CD8-positive, alpha-beta T cell (primary cell): ENCODE measurements at places on chromosomes 6 and 20. TPM values are rescaled to one million over a fixed set of nuclear protein-coding genes. Genes with fewer than 3 reads are reported as not detected.

DNA sequence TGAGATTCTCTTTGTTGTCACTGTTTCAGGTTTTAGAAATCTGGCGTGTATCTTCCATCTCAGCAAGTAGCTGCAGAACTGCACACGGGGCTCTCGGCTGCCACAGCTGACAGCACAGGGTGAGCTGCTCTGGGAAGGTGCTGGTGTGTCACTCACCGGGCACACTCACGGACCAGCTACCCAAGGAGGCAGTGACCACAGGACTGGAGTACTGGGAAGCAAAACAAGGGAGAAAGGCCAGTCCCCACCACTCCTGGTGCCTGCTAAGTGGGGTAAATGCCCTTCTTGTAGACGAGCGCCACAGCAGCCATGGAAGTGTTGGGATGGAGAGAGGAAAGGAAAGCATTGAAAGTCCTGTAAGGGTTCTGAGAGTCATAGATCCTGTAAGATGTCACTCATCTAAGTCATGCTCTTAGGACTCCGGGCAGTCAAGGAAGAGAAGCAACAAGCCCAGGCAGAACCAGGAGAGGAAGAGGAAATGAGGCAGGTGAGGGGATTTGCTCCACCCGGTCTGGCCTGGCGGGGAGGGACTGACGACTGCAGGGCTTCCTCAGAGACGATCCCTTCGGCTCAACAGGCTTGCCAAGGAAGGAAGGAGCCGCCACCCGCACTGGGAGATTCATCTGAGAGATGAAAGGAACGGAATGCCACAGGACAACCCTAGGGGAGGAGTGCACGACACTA lies 48.1 kb downstream of the PRDM1 start:
- no peak for DNase-seq

GRCh38 chr20:43925801-43926200 lies 11.1 kb downstream of the TOX2 start:
- no peak for DNase-seq

- DNase-seq: no peak
Observed at GRCh38 chr6:15305496-15305895, 59.6 kb downstream of the JARID2 start.

DNA sequence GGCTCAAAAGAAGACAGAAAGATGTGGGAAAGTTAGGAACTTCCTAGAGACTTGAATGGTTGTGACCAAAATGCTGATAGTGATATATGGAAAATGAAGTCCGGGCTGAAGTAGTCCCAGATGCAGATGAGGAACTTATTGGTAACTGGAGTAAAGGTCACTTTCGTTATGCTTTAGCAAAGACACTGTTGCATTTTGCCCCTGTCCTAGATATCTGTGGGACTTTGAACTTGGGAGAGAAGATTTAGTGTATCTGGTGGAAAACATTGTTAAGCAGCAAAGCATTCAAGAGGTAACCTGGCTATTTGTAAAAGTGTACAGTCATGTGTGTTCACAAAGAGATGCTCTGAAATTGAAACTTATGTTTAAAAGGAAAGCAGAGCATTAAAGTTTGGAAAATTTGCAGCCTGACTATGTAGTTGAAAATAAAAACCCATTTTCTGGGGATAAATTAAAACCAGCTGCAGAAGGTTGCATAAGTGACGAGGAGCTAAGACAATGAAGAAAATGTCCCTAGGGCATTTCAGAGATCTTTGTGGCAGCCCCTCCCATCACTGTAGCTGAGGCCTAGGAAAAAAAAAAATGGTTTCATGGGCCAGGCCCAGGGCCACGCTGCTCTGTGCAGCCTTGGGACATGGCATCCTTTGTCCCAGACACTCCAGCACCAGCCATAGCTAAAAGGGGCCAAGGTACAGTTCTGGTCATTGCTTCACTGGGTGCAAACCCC lies 1692.2 kb downstream of the HACE1 start:
- DNase-seq: no peak

- no peak for DNase-seq
Observed at GRCh38 chr20:43961541-43962471, 47.2 kb downstream of the TOX2 start.

- DNase-seq: no peak
Observed at GRCh38 chr6:13368731-13369115, 40.4 kb upstream of the TBC1D7 start.

DNA sequence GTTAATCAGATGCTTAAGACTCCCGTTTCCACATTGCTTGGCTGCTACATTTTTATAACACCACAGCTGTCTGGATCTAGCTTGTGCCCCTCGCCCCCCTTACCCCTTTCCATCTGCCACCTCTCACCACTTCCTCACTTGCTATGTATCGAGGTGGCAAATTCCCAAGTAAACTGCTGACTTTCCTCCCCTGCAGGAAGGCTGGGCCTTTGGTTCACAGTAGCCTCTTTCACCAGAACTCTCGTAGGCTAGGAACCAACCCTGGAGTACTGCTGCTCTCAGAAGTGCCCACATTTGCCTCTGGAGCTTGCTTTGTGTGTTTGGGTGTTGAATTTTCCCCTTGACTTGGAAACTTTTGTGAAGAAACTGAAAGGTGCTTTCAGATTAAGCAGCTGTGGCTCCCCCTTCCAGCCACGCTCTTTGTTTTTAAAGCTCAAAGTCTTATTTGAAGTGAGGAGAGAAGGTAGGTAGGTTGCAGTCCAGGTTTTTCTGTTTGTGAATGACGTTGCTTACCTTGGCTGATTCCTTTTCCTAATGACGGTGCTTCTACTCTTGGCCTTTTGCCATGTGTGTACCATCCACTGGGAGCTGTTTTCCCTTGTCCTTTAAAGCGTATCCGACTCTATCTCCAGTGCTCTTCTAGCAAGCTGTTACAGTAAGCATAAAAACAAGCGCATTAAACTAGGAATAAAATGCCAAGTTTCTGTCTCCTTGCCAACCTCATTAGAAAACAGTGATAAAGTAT lies 90.4 kb downstream of the CARMIL1 start:
- DNase-seq: peak; percentile 22

GRCh38 chr6:68679399-68679798 lies 44.3 kb downstream of the ADGRB3 start:
- DNase-seq: no peak

DNA sequence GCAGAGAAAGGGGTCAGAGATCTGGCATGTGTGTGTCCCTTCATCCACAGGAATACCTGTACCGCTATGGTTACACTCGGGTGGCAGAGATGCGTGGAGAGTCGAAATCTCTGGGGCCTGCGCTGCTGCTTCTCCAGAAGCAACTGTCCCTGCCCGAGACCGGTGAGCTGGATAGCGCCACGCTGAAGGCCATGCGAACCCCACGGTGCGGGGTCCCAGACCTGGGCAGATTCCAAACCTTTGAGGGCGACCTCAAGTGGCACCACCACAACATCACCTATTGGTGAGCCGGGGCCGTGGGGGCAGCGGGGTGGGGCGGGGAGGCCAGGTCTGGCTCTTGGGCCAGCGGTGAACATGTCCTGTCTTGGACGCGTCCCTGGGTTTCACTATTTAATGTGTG lies 1.1 kb downstream of the MMP9 start:
- DNase-seq: no peak

GRCh38 chr6:111846492-111847409 lies 26.5 kb downstream of the FYN start:
- DNase-seq: no peak

GRCh38 chr6:156729248-156729647 lies 47.9 kb upstream of the ARID1B start:
- no peak for DNase-seq

- no peak for DNase-seq
Observed at GRCh38 chr20:57325632-57326356, 3.8 kb upstream of the SPO11 start.

- no peak for DNase-seq
Observed at GRCh38 chr6:167552961-167553735, 228.3 kb downstream of the TTLL2 start.

GRCh38 chr6:2622671-2623070 lies 128.1 kb downstream of the MYLK4 start:
- no peak for DNase-seq

DNA sequence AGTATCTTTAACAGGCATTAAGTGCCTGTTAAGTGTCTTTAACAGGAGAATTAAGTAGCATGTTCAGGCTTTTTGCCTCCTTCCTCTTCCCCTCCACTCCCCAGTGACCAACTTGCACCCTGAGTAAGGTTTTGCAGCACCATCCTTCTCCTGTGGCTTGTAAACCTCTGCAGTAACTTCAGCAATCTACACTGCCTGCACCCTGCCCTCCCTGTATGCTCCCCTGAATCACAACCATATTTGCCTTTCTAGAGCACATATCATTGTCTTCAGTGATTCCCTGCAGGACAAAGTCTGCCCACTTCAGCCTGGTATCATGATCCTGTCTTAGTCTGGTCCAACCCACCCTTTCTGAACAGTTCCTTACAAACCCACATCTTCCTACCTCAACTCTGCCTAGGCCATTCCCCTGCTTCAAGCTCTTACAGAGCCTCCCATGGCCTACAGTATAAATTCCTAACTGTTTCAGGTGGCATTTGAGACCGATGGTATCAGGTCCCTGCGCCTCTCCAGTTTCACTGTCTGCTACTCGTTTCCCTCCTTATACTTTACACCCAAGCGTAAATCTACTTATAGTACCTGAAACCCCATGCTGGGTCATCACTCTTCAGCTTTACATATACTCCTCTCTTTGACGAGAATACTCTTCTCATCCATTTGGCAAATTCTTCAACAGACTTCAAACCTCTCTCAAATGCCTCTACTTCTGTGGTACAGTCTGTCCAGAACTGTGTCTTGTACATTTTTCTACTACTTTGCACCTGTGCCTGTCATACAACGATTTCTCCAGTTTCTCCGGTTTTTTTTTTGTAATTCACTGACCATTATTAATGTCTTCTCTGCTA lies 69.8 kb downstream of the ZHX3 start:
- no peak for DNase-seq

DNA sequence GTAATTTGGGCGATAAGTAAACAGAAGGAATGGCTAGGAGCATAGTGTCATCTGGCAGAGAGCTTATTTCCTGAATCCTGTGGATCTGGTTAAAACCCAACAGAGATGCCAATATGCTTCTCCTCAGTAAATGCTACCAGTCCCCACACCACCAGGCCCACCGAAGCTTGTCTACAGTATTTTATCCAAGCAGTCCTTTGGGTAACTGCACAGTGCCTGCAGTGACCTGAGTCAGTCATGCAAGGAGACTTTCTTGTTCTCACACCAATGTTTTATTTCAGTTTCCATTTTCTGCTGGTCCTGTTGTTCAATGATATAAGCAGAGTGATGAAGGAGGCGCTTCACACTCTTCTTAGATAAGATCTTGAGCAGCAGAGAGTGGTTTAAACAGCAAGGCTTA lies 326.3 kb downstream of the RIMS1 start:
- no peak for DNase-seq

DNA sequence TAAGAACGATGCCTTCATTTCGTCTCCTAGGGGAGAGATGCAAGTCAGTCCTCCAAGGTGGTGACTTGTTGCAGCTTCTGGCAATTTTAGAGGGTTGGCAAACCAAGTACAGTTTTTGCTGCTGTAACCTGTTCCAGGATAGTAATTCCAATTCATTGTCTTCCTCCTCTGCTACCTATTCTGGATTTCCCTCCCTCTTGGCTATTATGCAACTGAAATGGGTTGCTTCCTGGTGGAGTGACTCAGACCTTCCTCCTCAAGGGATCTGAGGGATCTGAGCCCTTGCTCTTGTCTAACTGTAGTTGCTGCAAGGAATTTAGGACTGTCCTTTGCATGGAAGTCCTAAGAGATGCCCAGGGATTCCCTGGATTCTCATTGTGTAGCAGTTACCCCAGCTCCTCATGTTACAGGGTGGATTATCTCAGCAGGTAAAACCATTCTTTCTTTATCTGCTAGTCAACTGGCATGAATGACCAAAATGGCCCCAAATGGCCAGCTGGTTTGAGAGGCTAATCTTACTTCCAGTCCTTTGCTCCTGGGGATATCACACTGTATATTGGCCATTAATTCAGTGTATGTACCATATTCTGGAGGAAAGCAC lies 17.6 kb upstream of the ELMO2 start:
- DNase-seq: no peak

DNA sequence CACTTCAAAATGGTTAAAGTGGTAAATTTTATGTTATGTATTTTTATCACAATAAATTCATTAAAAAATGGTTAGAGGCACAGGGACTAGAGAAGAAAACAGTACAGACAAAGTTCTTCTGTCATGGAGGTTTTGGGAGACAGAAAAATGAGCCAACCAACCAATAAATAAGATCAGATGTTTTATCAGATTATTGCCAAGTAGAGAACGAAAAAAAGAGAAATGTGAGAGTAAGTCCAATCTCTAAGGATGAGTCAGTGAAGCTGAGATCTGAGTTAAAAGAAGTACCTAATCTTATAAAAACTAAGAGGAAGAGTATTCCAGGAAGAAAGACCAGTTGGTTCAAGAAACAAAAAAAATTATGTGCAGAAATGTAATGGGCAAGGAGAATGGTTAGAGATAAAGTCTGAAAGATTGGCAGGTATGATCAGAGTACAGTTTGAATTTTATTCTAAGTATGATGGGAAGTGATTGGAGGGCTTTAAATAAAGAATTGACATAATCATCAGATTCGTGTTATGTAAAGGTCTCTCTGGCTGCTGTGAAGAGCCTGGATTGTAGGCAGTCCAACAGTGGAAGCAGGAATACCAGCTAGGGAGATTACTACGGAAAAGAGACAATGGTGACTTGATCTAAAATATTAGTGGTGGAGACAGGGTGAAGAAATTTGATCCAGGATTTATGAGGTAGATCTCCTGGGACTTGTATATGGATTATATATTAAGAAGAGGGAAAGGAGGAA lies 79.6 kb downstream of the RCAN2 start:
- DNase-seq: no peak

GRCh38 chr6:54194067-54194466 lies 82.8 kb downstream of the MLIP start:
- no peak for DNase-seq

DNA sequence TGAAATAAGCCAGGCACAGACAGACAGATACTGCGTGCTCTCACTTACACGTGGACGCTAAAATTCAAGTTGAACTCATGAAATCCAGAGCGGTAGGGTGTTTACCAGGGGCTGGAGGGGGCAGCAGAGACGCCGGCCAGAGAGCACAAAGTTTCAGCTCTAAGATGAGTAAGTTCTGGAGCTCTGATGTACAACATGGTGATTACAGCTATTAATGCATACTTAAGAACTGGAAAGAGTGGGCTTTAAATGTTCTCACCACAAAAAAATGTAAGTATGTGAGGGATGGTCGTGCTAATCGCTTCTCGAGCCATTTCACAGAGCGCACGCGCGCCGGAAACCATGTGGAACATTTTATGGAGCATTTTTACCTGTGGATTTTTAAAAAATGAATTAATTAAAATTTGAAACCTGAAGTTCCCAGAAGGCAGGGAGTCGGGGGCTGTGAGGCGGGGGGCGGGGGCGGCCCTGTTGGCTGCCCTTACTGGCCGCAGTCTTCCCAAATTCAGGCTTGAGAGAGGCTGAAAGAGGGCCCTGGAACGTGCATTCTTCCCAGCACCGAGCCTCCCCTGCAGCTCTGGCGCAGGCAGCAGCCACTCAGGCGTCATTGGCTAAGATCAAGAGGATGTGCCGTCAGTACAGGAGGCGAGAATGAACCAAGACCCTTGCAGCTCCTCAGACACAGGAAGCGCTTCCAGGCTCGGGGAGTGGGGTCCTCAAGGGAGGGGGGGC lies 8.5 kb upstream of the SLCO4A1 start:
- no peak for DNase-seq

XPO5 gene
- 29.6 TPM for total RNA-seq

CNR1 gene
- not detected for total RNA-seq

KCNB1 gene
- total RNA-seq: 0.39 TPM

NOP56 gene
- total RNA-seq: 311 TPM

CEP43 gene
- 8.7 TPM for total RNA-seq

SNTA1 gene
- total RNA-seq: 3.9 TPM

RIMS1 gene
- not detected for total RNA-seq

OR2H2 gene
- total RNA-seq: not detected

PDE10A gene
- total RNA-seq: not detected

CGA gene
- total RNA-seq: not detected
